ENCODE measurements at places on chromosomes 6 and 20. TPM values are rescaled to one million over a fixed set of nuclear protein-coding genes. Genes with fewer than 3 reads are reported as not detected.

The DNMT3B gene
- 11.9 TPM for total RNA-seq

The TTK gene
- total RNA-seq = 6.9 TPM

The ECT2L gene
- 0.31 TPM for total RNA-seq

The SMPDL3A gene
- total RNA-seq = 22.5 TPM

The BEND6 gene
- 20.7 TPM for total RNA-seq

The VGLL2 gene
- total RNA-seq = not detected
